Nucleus accumbens (tissue), 56 donors: ENCODE measurements at places on chromosomes 2 and 18.

- no peak for DNase-seq
These were observed 491 bp downstream of the ALK start for GRCh38 chr2:29920631-29921559.

GRCh38 chr2:191150230-191150599 is 579 bp downstream of the STAT4 start:
- no peak for DNase-seq

GRCh38 chr2:119650846-119651370 is 28.1 kb upstream of the TMEM177 start:
- DNase-seq: no peak

GRCh38 chr2:216862628-216863398 is 2.9 kb upstream of the TNP1 start:
- DNase-seq: no peak

DNA sequence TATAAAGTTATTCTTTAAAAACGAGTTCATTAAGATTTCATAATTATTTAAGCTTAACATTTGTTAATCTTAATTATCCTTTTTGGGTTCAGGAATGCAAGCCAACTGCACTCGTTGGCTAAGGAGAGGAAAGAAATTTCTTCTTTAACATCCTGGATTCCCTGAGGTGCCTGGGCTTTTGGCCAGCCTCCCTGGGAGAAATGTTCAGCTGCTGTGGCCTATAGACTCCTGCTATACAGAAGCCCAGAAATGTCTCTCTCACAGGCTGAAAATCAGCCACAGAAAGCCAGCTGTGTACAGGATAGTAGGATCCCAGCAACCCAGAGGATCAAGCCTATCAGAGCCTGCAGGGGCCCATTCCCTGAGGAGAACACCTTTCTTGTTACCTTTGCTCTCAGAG is 430.3 kb downstream of the XIRP2 start:
- no peak for DNase-seq

DNA sequence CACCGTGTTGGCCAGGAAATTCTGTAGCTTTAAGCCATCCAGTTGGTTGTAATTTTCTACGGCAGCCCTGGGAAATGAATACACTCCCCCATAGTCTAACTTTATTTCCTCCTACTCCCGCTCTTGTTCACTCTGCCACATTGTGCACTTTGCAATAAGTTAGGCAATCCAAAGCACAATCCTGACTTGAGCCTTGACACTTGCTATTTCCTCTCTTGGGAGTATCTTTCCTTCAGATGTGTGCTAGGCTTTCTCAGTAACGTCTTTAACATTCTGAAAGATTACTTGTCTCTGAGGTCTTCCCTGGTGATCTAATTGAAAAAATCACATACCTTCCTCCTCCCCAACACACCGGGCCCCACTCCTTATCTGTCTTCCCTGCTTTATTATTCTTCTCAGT is 65.9 kb upstream of the RAB27B start:
- DNase-seq: no peak

GRCh38 chr2:233489666-233490065 is 76.9 kb downstream of the USP40 start:
- no peak for DNase-seq
